ENCODE measurements at places on chromosomes 6 and 20. TPM values are rescaled to one million over a fixed set of nuclear protein-coding genes. Genes with fewer than 3 reads are reported as not detected.
A peak's percentile ranks its signal among the peaks of the same experiment; 100 is the strongest.

- DNase-seq = peak; percentile 40
Observed at GRCh38 chr6:147201885-147202515, 2.2 kb upstream of the STXBP5 start.

- DNase-seq = no peak
Observed at GRCh38 chr20:719816-720215, 44.2 kb upstream of the SCRT2 start.

DNA sequence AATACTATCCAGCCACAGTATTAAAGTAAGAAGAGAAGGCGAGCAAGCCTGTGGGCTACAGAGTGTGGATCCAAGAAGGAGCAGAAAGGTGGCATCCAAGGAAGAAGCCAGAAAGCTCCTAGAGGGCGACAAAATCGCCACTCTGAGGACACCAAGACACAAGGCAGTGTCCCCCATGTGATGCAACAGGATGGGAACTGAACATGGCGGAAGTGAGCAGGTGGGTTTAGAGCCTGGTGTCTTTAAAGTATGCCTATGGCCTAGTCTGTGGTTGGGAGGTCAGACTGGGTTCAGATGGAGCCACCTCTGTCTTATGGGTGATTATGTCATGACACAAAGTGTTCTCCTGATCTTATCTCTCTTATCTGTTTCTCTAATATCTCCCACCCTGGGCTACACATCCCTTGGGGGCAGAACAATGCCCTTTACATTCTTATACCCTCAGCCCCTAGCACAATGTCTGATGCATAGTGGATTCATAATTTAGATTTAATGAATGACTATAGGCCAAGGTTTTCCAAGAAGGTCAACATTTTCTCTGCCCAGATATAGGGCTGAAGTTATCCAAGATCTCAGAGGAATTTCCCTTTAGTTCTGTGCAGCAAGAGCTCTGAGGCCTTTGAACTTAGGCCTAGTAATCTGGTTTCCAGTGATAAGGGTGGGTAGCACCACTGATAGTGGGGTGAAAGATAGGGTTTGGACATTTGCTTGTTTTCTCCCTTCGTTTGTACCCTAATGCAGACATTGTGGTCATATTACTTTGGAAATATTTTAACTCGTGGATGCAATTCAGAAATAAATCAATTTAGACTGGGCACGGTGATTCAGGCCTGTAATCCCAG is 167.3 kb upstream of the AKIRIN2 start:
- no peak for DNase-seq

DNA sequence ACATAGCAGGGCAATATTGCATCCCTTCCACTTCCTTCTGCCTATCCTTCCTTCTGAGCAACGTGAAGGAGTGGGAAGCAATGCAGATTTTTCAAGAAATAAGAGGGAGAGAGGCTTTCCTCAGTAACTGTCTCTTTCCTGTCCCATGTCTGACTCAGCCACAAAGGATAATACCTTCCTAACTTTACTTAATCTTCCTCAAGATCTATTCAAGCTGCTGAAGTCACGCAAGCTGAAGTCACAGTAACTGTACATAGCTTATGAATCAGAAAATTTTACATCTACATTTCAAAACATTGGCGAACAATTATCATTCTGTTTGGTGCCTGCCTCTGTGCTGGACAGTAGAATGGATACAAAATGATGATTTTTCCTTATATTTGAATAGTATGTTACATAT is 86.4 kb upstream of the POU3F2 start:
- DNase-seq = no peak

DNA sequence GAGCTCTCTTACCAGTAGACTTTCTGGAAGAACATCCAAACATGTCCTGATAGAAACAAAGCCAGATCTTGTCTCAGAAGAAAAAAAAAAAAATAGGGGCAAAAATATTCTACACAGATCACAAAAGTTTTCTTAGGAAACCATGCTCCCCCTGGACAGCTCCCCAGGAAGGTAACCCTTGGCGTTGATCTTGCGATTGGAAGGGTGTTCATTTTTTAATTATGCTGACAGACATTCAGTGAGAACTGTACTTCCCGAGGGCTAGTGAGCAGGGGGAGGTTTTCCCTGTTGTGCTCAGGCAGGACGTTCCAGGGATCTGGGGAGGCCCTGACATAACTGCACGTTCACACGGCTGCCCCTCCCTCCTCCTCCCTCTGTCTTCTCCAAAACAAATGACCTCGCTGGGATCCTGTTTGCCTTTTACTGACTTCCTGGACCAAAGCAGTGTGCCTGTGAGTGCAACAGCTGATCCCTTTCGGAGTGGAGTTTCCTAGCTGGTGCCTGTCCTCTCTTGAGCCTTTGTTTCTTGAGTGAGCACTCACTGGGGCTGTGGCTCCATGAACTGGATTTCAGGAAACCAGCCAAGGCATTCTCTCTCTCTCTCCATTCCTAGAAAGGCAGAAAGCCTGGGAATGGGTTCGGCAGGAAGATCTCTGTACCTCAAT is 46.7 kb downstream of the MARCKS start:
- DNase-seq = peak; percentile 66

DNA sequence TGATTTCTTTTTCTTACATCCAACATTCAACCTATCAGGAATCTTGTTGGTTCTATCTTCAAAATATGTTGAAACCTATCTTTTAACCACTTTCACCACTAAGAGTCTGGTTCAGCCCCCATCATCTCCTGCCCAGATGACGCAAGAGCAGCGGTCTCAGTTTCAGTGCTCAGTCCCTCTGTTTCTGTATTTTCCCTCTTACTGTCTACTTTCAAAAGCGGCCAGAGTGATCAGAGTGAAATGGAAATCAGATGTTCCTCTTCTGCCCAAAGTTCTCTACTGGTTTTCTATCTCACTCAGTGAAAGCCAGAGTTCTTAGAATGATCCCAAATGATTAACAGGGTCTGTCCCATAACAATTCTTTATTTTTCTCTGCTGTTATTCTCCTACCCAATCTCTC is 147.9 kb upstream of the PDE7B start:
- DNase-seq = no peak

- DNase-seq = peak; percentile 71
Observed at GRCh38 chr6:10347561-10348327, 67.1 kb downstream of the TFAP2A start.

Gene SLC2A10
- 21.0 TPM for total RNA-seq

Gene IMPG1
- total RNA-seq = not detected

Gene RHAG
- not detected for total RNA-seq

Gene ADGRG6
- total RNA-seq = 1.8 TPM

Gene HNF4A
- not detected for total RNA-seq
